ENCODE measurements at places on chromosomes 2 and 18.

DNA sequence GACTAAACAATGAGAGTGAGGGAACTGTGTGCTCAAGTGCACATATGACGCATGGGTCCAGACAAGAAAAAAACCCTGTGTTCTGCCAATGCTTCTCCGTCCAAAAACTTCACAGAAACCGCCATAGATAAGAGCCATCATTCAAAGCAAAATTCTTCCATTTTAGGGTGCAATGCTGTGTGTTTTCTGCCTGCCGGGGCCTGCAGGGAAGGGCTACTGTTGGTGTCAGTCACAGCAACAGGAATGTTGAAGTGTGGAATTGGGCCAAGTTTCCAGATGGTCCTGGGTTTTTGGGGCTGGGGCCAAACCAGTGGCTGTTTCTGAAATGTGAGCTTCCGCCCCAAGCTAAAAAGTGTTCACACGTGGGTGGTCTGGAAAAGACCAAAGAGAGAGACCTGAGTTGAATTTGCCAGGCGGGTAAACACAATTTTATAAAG is 677 bp upstream of the MC2R start:
- no peak for DNase-seq

GRCh38 chr2:216533609-216534008 is 35.0 kb downstream of the RPL37A start:
- no peak for DNase-seq

- no peak for DNase-seq
Observed at GRCh38 chr18:79397247-79397829, 1.6 kb downstream of the NFATC1 start.

- DNase-seq: no peak
Observed at GRCh38 chr2:180934911-180935310, 45.5 kb upstream of the UBE2E3 start.

DNA sequence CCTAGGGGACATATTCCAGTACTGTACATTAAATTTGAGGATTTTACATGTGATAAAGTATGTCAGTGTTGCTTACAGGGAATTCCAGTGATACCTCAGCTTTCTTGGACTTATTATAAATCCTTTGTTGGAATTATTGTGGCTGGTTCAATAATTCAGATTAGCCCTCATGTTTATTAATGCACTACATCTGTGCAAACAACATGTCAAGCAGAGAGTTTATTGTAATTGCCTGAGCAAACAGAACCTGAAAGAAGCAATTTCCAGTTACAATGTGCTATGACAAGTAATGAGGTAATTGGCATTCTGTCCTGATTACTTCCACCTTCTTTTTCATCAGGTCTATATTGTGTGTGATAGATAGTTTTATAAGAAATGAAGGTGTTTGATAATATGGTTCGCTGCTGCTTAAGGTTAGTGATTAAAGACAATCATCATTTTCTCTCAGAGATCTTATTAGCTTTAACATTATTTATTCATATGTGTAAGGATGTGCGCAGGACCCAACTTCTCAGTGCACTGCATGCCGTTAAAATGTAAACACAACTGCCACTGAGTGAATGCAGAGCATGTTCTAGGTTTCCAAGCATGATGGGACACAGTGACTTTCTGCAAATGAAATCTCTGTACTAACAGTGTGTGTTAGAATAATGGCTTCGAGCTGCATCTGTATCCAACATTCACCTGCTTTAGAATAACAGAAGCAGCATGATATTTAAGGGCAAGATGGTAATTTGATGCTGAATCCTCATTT is 973.7 kb upstream of the POU3F3 start:
- no peak for DNase-seq
